ENCODE measurements at places on chromosomes 2 and 18.

DNA sequence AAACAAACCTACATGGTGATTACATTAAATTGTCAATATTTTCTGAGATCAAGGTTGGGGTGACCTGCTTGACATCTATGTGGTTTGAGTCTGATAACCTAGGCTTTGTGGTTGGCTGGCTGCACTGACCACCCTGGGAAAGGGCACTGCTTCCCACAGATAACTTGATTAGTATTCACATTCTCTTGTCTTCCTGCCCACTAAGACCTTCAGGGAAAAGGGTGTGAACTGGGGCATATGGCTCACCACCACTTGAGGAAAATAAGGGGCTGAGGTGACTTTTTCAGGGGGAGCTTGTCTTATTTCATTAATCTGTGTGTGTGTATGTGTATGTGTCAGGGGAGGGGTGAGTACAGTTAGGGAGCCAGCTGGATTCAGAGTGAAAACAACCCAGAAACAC lies 1.5 kb downstream of the SMYD1 start:
- no peak for DNase-seq

DNA sequence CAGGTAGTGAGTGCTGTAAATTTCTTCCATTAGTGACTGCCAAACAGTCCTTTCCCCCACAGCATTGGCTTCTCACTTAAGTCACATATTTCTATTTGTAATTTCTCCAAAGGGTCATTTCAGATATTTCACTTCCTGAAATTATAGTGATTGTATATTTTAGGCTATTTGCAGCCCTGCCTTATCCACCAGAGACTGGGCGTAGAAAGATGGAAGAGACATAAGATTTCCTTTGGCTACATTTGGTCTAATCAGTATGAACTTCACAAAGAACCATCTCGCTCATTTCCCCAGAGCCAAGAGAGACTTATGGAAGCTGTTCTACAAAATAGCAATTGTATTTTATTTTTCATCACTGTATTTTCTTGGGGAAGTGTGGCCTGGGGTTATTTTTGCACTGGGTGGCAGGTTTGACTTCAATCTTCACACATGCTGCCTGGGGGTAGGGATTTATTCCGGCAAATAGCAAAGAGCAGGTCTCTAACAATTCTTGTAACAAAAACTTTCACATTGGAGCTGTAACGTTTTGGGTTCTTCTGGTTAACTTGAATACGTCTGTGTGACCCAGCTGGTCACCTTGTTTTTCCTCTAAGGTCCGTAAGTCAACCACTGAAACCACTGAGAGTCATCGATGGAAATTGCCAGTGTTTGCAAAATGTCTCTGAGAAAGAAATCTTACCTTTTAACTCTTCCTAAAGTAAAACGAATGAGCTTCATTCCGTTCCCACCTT lies 170.6 kb upstream of the SERPINE2 start:
- no peak for DNase-seq

- no peak for DNase-seq
Measured at GRCh38 chr18:12944709-12945108, 3.1 kb upstream of the SEH1L start.

GRCh38 chr2:111667001-111667400 lies 217.0 kb downstream of the ANAPC1 start:
- no peak for DNase-seq

DNA sequence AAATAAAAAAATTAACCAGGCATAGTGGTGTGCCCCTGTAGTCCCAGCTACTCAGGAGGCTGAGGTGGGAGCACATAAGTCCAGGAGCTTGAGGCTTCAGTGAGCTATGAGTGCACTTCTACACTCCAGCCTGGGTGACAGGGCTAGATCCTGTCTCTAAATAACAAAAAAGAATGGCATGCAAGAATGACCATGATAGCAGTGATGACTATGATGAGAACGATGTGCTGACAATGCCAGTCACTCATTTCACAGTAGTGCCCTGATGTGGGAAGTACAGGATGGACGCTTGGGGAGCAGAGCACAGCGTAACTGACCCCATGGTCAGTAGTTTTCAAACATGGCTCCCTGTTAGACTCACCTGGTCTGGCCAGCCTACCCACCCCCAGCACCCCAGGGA lies 139.1 kb downstream of the VAPA start:
- DNase-seq = no peak

All from amniotic stem cell (primary cell).